NCI-H1436 treated with DMSO at 0.1 percent for 48 hours (cell line): ENCODE measurements at places on chromosomes 7 and 10.

DNA sequence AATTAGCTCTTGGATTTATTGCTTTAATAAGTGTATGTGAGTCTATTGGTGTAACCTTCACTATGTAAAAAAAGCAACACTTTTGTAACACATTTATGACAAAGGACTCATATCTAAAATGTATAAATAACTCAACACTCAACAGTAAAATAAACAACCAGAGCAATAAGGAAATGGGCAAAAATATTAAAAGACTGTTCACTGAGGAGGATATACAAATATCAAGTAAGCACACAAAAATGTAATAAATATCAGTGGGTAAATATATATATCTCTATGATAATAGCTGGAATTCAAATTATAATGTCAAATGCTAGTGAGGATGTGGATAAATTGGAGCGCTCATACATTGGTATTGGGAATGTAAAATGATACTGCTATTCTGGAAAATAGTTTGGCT, 53.0 kb downstream of the HDAC9 start:
- DNase-seq = no peak

- no peak for DNase-seq
Observed at GRCh38 chr10:61125560-61126170, 181.7 kb upstream of the RHOBTB1 start.

GRCh38 chr7:131031099-131031868, 296.4 kb upstream of the MKLN1 start:
- DNase-seq = no peak

DNA sequence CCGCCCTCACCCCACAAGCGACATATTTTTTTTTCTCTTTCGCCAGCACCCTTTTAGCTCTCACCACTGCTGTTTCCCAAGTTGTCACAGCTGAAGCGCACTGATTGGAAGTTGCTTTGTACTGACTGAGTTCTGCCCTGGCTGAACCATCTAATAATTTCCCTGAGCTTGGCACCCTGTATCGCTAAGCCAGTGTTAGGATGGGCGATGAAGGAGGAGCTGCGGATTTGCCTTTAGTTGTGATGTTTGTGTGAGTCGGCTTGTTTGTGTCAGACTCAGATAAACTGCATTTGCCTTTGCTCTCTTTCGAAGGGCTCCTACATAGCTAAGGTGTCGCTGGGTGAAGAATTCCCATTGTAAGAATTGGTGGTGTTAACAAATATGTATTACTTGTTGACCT, 1.3 kb upstream of the ATXN7L1 start:
- DNase-seq = no peak

GRCh38 chr10:74244097-74244685, 93.2 kb downstream of the ADK start:
- DNase-seq = no peak

DNA sequence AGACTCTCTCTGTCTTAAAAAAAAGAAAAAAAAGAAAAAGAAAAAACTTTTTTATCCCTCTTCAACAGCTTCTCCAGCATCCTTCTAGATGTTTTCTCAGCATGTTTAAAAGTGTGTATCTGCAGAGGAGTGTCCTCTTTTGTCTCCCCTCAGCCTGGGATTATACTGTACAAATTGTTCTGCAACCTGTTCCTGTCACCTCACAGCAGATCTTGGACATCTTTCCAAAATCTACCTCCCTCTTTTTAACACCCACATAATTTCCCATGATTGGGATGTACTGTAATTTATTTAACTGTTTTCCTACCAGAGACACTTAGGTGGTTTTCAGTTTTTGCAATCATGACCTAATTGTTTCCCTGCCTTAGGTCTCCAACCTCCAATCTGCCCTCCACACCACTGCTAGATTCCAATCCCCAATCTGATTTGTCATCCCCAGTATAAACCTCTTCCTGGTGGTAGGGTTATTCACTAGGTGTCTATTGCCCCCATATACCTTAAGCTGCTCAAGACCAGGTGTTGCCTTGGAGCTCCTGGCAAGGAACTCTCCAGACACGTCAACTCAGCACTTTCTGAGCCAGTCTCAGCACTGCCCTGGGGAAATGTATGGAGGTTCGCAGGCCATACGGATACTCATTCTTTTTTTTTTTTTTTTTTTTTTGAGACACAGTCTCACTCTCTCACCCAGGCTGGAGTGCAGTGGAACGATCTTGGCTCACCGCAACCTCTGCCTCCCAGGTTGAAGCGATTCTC, 17.6 kb upstream of the DDIT4 start:
- no peak for DNase-seq

GRCh38 chr10:72796042-72796441, 97.5 kb upstream of the OIT3 start:
- no peak for DNase-seq
